ENCODE measurements at places on chromosomes 6 and 20.
A peak's percentile ranks its signal among the peaks of the same experiment; 100 is the strongest.

GRCh38 chr6:151869345-151869744, 61.9 kb downstream of the ESR1 start:
- DNase-seq = no peak

DNA sequence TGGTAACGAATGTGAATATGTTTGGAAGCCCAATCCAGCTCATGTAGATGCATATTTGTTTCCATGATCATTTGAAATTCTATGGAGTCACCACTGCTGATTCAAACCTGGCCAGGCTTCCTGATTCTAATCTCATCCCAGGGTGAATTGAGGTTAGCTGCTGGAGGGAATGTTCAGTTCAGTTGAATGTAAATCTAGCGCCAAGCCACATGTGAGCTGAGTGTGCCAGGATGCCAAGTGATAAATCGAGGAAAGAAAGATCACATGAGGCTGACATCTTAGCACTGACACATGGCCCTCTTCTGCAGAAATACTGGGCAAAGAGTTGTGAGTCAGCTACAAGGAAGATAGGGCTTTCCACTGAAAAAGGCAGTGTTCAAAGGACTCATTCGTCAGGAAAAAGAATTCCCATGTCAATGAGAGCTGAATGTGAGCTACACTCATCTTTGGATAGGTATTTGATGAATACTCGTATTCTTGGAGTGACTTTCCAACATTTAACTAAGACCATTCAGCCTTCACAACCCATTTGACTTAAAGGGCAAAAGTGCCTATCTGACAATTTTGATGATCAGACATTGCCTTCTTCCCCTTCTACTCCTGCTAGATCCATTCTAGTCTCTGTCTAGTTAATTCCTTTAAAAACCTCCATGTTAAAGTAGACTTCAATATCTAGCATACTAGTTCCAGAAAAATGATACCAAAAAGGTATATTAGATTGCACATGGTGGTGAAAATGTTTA, 172.1 kb downstream of the MTFR2 start:
- DNase-seq = peak; percentile 76

GRCh38 chr6:74117113-74117512, 421.1 kb downstream of the CD109 start:
- no peak for DNase-seq

DNA sequence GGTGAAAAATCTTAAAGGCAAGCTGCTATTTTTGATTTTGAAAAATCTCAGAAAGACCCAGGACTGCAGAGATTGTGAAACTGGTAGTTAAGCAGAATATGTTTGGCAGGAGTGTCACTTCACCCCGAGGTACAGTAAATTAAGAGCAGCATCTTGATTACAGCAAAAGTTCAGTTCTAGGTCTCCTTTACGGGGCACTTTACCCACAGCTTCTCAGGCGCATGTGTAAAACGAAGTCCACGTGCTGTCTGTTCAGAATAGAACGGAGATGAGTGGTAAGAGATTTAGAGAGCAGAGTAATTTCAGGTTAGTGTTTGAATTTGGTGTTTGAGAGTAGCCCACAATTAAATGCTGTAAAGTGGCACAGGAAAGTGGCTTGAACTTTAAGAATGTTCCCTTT, 84.0 kb downstream of the FARS2 start:
- no peak for DNase-seq

DNA sequence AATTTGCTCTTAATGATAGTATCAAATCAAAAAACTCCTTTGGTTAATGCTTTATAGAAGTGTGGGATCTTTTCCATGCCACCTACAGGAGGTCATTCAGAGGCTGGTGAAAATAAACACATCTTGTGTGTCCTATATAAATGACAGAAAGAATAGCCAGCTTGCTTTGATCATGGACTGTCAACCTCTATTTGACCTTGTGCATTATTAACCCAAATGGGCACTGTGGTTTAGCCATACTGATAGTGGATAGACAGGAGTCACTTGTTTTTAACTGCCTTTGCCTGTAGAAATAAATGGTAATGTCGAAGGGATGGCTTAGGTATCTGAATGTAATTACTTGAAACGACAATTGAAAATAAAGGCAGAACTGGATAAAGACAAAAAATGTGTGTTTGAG, 123.8 kb downstream of the CDKAL1 start:
- no peak for DNase-seq

DNA sequence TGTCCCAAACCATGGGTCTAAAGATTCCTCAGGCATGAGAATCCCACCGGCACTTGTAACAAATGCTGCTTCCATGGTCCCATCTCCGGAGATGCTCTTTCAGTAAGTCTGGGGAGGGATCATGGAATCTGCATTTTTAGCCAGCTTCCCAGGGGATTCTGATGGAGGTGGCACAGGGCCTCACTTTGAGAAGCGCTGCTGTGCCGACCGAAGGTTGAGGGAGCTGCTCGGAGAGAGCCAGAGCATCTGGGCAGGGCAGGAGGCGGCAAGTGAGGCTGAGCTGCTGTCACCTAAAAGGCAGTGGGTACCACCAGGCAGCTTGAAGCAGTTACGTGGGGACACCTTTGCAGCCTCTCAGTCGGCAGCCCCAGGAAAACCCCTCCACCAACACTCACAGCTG, 100.2 kb upstream of the CDYL start:
- DNase-seq = no peak
